Left renal pelvis (tissue), 4 donors: ENCODE measurements at places on chromosomes 1 and 21. TPM values are rescaled to one million over a fixed set of nuclear protein-coding genes. Genes with fewer than 3 reads are reported as not detected.
A peak's percentile ranks its signal among the peaks of the same experiment; 100 is the strongest.

Gene ACKR1
- 0.20 TPM for polyA plus RNA-seq

- DNase-seq, result no peak
These were observed 45.1 kb downstream of the SLX9 start for GRCh38 chr21:44984792-44985440.

GRCh38 chr1:206503591-206504362 lies 3.6 kb upstream of the RASSF5 start:
- DNase-seq, result no peak

DNA sequence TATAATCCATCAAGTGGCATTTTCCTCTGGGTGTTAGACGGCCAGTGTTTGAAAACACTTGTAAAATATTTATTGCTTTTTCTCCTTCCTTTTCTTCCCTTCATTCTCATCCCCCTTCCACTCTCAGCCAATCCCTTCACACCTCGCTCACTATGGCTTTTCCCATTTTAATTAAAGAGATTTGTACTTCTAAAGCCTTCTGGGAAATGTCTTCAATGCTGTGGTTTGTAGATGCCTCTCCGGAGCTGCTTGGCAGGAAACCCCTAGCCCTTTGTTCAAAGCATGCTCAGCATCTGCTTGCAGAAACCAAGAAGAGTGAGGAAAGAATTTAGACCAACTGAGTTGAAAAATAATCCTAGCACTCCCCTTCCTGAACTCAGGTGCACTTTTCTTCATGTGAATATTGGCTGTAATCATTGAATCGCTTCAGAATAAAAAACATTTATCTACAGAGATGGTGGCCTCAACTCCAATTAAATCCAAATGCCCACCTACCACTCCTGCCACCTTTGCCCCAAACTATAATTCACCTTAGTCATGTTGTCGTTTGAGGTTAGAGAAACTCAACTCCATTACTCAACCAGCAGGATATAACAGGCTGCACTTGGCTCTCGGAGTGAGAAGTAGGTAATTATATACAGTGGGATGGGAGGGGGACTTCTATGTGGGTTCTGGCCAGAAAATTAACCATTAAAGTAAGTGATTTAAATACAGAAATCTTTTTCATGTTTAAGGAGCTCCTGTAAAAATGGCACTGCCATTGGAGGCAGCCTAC lies 659.4 kb upstream of the CAMK1G start:
- no peak for DNase-seq

- DNase-seq, result no peak
These were observed 83.8 kb downstream of the PLXNA2 start for GRCh38 chr1:208160259-208160819.

- no peak for DNase-seq
These were observed 497.8 kb downstream of the TTLL7 start for GRCh38 chr1:83500987-83501591.

GRCh38 chr1:236039740-236040685 lies 24.9 kb downstream of the NID1 start:
- no peak for DNase-seq

DNA sequence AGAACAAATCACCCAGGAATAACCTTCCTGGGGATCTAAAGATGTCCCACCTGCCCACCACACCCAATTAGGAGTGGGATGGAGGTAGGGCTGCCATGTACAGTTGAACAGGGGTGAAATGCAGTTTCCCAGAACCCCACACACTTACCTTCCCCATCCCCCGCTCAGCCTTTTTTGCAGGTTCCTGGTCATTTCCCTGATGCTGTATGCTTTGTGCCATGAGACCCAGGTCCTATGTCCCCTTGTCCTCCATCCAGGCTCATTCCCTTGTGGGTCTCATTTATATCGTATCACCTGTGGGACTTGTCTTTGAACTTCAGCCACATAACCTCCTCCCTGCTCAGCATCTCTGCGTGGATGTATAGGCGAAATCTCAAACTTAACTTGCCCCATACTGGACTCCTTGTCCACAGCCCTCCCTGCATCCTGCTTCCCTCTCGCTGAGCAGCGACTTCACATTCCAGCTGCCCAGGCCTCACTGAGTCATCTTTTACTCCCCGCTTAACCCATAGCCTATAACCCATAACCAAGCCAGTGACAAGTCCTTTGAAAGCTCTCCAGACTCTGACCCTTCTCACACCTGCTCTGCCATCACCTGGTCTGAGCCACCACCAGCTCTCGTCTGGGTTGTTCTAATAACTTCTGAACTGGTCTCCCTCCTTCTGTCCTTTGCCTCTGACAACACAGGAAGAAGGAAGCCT lies 4.7 kb downstream of the LDLRAD2 start:
- no peak for DNase-seq

DNA sequence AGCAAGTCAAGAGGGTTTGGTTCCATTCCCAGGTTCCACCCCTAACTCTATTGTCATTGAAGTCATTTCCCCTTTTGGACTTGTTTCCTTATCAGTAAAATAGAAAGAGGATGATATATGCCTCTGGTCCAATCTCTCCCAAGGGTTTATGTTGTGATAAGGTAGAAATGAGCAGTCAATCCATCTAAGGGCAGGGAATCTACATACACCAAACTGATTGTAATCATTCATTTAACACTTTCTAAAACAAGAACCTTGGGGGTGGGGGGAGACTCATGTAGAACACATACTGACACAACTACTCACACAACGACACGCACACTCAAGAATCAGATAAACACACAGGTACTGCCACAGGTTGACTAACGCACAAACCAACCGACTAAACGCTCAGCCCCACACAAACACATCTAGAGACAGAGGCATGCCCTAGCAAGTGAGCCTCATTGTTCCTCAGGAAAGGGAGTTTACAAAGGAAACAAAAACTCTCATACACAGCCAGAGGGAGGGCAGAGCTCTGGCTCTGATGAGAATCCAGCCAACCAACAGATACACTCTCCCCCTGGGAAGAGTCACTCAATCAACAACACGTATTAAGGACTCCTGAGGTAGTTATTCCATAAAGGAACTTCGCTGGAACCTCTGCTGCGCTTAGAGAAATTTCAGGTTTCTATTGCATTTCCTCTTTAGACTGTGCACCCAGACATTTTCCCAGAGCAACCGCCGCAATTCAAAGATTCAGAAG lies 1.0 kb downstream of the F11R start:
- DNase-seq, result no peak

- no peak for DNase-seq
These were observed 2.5 kb downstream of the NFASC start for GRCh38 chr1:204873176-204873575.

DNA sequence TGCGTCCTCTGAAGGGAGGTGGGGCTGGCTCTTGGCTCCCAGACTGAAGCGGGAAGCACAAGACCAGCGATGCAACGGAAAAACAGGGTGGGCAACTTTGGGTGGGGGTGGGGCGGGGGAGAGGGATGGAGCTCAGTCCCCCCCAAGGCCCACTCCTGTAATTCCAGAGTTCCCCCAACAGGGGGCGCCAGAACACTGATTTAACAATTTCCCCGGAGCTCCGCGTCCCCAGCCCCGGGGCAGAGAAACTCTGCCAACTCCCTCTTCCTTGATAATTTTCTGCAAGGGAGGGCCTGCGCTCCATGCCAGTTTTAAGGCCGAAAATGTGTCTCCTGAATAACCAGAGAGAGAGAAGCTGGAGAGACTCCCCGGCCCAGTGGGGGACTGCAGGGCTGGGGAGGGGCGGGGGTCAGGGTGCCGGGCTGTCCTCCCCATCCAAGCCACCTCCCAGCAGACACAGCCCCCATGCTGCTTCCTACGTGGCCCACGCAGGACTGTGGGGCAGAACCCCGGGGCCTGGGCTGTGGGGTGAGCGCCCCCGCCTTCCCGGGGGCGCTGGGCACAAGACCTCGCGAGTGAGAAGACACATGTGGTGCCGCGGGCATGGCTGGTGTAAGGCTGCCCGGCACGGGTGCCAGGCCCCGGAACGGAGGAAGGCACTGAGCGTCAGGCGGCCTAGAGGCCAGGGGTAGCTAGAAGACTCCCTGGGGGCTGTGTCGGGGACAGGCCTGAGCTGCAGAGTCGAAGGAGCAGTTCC lies 51.4 kb downstream of the KIF21B start:
- peak; percentile 38 for DNase-seq

DNA sequence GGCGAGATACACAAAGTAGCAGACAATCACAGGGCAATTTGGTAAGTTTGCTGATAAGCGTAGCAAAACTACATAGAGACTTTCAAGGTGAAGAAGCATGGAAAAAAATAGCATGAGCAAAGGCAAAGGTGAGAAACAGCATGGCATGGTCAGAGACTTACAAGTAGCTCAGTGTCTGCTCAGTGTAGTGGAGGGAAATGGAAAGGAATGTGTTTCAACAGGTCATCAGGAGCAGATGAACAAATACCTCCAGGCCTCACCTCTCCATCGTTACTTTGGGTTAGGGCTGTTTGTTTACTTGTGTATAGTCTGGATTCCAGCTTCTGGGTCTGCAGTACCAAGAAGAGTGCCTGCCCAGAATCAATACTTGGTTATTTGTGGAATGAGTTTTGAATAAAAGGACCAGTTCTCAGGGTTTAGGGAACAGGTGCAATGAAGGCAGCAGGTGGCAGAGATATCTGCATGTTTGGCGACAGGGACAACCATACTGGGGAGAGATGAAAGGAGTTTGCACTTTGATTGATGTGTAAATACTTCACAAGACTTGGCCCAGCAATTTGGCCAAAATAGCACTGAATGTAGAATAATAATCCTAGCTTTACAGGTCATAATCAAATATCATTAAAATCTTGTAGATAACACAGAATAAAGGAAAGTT lies 97.0 kb upstream of the FGGY start:
- DNase-seq, result no peak
